ENCODE measurements at places on chromosomes 3 and 15. TPM values are rescaled to one million over a fixed set of nuclear protein-coding genes. Genes with fewer than 3 reads are reported as not detected.

GRCh38 chr3:12224181-12225147 is 64.4 kb upstream of the PPARG start:
- no peak overlapping the region for H3K27ac ChIP-seq
- H3K36me3 ChIP-seq, result no peaks in the 10 kb centered on the region
- H3K4me1 ChIP-seq, result no peaks in the 10 kb centered on the region
- no peak overlapping the region for H3K4me3 ChIP-seq
- peaks cover 10% of the 10 kb centered on the region for H3K27me3 ChIP-seq

GRCh38 chr3:108359011-108359410 is 62.7 kb downstream of the HHLA2 start:
- no peaks in the 10 kb centered on the region for H3K4me1 ChIP-seq
- no peaks in the 10 kb centered on the region for H3K36me3 ChIP-seq
- no peaks in the 10 kb centered on the region for H3K27me3 ChIP-seq
- H3K4me3 ChIP-seq, result no peak overlapping the region
- H3K27ac ChIP-seq, result no peak overlapping the region

- no peak overlapping the region for H3K4me3 ChIP-seq
Observed at GRCh38 chr3:32372213-32372490, 19.5 kb upstream of the CMTM7 start.

DNA sequence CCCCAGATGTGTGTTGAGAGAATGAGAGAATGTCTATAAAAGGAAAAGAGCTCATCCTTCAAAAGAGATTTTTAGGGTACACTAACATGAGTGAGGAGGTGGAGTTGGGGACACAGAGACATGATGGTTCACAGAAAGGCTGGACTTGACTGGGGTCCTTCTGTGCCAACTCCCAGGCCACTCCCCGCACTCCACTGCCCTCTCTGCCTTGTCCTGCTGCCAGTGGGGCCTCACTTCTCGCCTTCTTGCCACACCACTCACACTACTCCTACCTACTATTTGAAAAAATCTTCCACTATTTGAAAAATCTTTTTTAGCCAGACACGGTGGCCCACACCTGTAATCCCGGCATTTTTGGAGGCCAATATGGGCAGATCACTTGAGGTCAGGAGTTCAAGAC is 298.1 kb downstream of the EPHB1 start:
- no peaks in the 10 kb centered on the region for H3K4me1 ChIP-seq
- no peak overlapping the region for H3K4me3 ChIP-seq
- H3K27me3 ChIP-seq, result no peaks in the 10 kb centered on the region
- no peaks in the 10 kb centered on the region for H3K36me3 ChIP-seq
- no peak overlapping the region for H3K27ac ChIP-seq

- H3K27ac ChIP-seq, result no peak overlapping the region
- no peak overlapping the region for H3K4me3 ChIP-seq
- no peak for DNase-seq
- H3K36me3 ChIP-seq, result no peaks in the 10 kb centered on the region
- no peaks in the 10 kb centered on the region for H3K27me3 ChIP-seq
Observed at GRCh38 chr3:168455814-168456213, 360.1 kb upstream of the GOLIM4 start.

DNA sequence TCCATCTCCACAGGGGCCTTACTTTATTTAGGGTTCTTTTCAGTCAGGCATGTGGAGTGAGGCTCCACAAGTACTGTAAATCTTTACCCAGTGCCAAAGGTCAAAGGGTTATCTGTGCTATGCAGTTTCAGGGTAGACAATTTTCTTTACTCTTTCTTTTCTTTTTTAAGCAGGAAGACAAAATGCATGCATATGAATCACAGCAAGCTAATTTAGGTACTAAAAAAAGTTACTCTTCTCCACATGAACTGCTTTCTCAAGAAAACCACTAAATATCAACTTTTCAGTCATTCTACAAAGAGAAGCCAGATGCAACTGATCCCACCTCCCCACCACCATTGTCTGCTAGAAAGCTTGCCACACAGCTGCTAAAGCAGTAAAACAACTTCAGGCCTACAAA is 73.3 kb upstream of the PYGO1 start:
- peak; percentile 24 for DNase-seq
- H3K27me3 ChIP-seq, result no peaks in the 10 kb centered on the region
- H3K36me3 ChIP-seq, result no peaks in the 10 kb centered on the region

GRCh38 chr3:81545572-81545971 is 215.9 kb downstream of the GBE1 start:
- no peak for DNase-seq
- H3K27me3 ChIP-seq, result no peaks in the 10 kb centered on the region
- H3K36me3 ChIP-seq, result peaks cover 9% of the 10 kb centered on the region
- H3K4me1 ChIP-seq, result no peaks in the 10 kb centered on the region
- H3K27ac ChIP-seq, result no peak overlapping the region

- H3K4me1 ChIP-seq, result peaks cover 5% of the 10 kb centered on the region
- H3K27me3 ChIP-seq, result peaks cover 10% of the 10 kb centered on the region
- H3K36me3 ChIP-seq, result no peaks in the 10 kb centered on the region
- H3K4me3 ChIP-seq, result no peak overlapping the region
- DNase-seq, result no peak
- H3K27ac ChIP-seq, result no peak overlapping the region
Observed at GRCh38 chr3:124686028-124686670, 44.1 kb upstream of the UMPS start.

DNA sequence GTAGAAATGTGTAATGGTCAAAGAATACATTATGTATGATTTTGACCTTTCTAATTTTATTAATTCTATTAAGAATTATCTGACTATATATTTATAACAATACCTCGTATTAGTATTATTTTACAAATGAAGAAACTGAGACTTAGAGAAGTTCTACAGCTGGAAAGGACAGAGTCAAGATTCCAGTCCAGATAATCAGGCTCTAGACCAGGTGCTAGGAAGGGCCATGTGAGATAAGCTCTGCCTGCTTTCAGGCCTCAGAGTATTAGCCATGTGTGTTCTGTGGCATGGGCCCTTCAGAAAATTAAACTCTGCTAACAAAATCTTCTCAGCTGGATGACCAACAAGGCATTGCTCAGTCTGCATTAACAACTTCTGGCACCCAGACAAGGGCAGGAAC is 87.5 kb downstream of the CD200R1L start:
- no peak overlapping the region for H3K4me3 ChIP-seq
- no peaks in the 10 kb centered on the region for H3K27me3 ChIP-seq
- no peaks in the 10 kb centered on the region for H3K36me3 ChIP-seq
- no peak for DNase-seq

GRCh38 chr3:30347679-30348216 is 258.7 kb upstream of the TGFBR2 start:
- peaks cover 8% of the 10 kb centered on the region for H3K27me3 ChIP-seq
- no peaks in the 10 kb centered on the region for H3K36me3 ChIP-seq
- no peak overlapping the region for H3K4me3 ChIP-seq
- peaks cover 85% of the 10 kb centered on the region for H3K4me1 ChIP-seq
- DNase-seq, result peak; percentile 67

GRCh38 chr15:53869044-53869805 is 109.0 kb upstream of the UNC13C start:
- H3K27me3 ChIP-seq, result no peaks in the 10 kb centered on the region
- H3K27ac ChIP-seq, result no peak overlapping the region
- H3K4me1 ChIP-seq, result no peaks in the 10 kb centered on the region
- no peaks in the 10 kb centered on the region for H3K36me3 ChIP-seq
- no peak overlapping the region for H3K4me3 ChIP-seq

DNA sequence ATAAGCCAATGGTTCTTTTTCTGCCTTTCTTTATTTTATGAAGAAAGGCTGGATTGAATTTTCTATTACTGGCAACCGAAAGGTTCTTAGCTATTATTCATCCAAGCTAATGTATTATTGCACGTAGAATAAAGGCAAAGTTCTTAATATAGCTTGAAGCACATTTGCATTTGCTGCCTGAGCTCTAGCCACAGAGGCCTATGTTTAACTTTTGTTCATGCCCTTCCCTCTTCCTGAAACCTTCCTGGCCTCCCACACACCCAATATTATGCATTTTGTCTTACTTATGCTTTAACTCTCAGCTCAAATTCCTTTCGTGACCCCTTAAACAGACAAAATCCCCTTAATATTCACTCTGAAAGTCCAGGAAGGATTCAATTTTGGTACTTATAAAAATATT is 71.0 kb upstream of the ZNF280D start:
- H3K36me3 ChIP-seq, result no peaks in the 10 kb centered on the region
- no peak overlapping the region for H3K27ac ChIP-seq
- peaks cover 4% of the 10 kb centered on the region for H3K27me3 ChIP-seq
- H3K4me3 ChIP-seq, result no peak overlapping the region

- no peaks in the 10 kb centered on the region for H3K27me3 ChIP-seq
- H3K36me3 ChIP-seq, result peaks cover 28% of the 10 kb centered on the region
- DNase-seq, result no peak
- no peak overlapping the region for H3K27ac ChIP-seq
Observed at GRCh38 chr3:184172681-184173373, 1.8 kb upstream of the AP2M1 start.

- no peak overlapping the region for H3K4me3 ChIP-seq
- no peaks in the 10 kb centered on the region for H3K4me1 ChIP-seq
- H3K36me3 ChIP-seq, result no peaks in the 10 kb centered on the region
- DNase-seq, result no peak
- no peak overlapping the region for H3K27ac ChIP-seq
- H3K27me3 ChIP-seq, result peaks cover 6% of the 10 kb centered on the region
Observed at GRCh38 chr3:87975716-87976115, 83.1 kb downstream of the CGGBP1 start.

GRCh38 chr3:37892927-37893600 is 31.4 kb downstream of the CTDSPL start:
- H3K36me3 ChIP-seq, result no peaks in the 10 kb centered on the region
- no peaks in the 10 kb centered on the region for H3K4me1 ChIP-seq
- peaks cover 3% of the 10 kb centered on the region for H3K27me3 ChIP-seq
- no peak overlapping the region for H3K4me3 ChIP-seq
- H3K27ac ChIP-seq, result no peak overlapping the region
- DNase-seq, result no peak

GRCh38 chr3:59234884-59235633 is 185.2 kb upstream of the CFAP20DC start:
- no peak for DNase-seq
- H3K27me3 ChIP-seq, result peaks cover 7% of the 10 kb centered on the region
- H3K4me3 ChIP-seq, result no peak overlapping the region
- no peak overlapping the region for H3K27ac ChIP-seq
- peaks cover 14% of the 10 kb centered on the region for H3K4me1 ChIP-seq

DNA sequence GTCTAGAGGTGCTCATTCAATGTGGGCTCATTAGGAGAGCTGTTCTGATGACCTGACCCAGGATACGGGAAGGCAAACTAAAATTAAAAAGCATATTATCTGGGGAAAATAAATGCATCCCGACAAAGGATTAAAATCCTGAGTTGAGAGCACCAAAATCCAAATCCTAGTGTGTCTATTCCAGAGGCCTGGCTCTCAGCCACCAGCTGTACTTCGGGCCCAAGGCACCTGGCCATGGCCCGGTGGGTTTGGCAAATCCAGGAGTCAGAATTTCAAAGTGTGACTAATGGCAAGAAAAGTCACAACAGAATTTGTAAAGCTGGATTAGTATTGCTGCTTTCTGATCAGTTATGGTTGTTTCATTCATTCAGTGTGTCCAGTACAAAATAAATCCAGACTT is 2.6 kb upstream of the LYSMD4 start:
- peaks cover 3% of the 10 kb centered on the region for H3K36me3 ChIP-seq
- H3K27ac ChIP-seq, result no peak overlapping the region
- H3K4me1 ChIP-seq, result peaks cover 20% of the 10 kb centered on the region
- no peak overlapping the region for H3K4me3 ChIP-seq

DNA sequence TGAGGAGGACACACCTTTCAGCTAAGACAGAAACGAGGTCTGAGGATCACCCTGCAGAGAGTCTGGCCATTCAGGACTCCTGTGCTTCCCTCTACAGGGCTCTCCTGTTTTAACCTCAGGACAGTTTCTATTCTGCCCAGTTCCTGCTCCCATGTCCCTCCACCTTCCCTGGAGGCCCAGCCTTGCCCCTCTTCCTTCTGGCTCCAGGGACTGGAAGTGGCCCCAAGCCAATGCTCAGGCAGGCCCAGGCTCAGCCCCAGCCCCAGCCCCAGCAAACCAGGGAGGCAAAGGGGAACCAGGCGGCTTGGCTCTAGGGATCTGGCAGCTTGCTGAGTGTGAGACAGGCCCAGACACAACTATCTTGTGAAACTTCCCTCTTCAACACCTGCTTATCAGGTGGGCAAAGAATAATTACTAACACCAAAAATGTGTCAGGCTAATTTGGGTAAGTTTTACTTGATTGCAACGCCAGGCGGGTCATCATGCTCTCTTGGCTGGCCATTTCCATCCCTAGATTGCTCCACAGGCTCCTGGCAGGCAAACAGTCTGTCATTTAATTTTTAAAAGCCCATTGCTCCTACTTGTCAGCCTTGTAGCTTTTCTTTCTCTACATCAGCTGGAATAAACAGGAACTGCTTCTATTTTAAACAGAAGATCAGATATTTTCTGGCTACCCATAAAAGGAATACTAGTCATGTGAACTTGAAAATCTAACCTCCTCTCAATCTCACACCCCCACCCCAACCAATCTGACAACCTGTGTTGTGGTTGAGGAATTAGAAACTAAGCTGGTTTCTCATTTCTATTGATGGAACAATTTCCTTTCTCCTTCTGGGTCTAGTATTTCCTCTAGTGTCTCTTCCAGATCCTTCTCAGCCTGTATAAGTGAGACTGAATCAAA is 33.5 kb downstream of the UPK1B start:
- no peaks in the 10 kb centered on the region for H3K27me3 ChIP-seq
- no peak overlapping the region for H3K4me3 ChIP-seq
- peaks cover 20% of the 10 kb centered on the region for H3K36me3 ChIP-seq
- peak overlapping the region; percentile 29 for H3K27ac ChIP-seq

DNA sequence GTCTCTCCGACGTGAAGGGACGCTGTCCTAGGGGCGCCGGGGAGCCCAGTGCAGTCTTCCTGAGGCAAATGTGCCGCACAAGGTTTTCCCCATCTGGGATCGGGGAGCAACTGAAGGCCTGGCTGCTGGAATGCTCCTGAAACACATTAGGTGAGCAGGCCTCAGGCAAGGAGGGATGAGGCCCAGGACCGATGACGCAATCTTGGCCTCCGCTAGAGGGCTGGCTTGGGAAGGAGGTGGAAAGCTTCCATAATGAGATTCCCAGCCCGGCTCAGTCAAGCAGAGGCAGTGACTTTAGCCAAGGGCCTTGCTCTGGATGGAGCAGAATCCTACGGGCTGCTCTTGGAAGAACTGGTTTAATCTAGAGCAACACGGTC is 50.8 kb downstream of the CPN2 start:
- H3K27me3 ChIP-seq, result no peaks in the 10 kb centered on the region
- peaks cover 9% of the 10 kb centered on the region for H3K4me1 ChIP-seq
- no peak overlapping the region for H3K27ac ChIP-seq
- DNase-seq, result no peak
- no peak overlapping the region for H3K4me3 ChIP-seq

GRCh38 chr15:70196372-70197316 is 98.9 kb upstream of the TLE3 start:
- H3K27me3 ChIP-seq, result no peaks in the 10 kb centered on the region
- H3K36me3 ChIP-seq, result no peaks in the 10 kb centered on the region
- no peak overlapping the region for H3K4me3 ChIP-seq
- H3K27ac ChIP-seq, result no peak overlapping the region
- DNase-seq, result peak; percentile 71

GRCh38 chr3:2377281-2377680 is 278.6 kb downstream of the CNTN4 start:
- H3K4me3 ChIP-seq, result no peak overlapping the region
- no peaks in the 10 kb centered on the region for H3K4me1 ChIP-seq
- DNase-seq, result no peak
- H3K36me3 ChIP-seq, result no peaks in the 10 kb centered on the region
- no peaks in the 10 kb centered on the region for H3K27me3 ChIP-seq

Gene TMEM158
- total RNA-seq, result 0.09 TPM

Gene NPRL2
- 43.0 TPM for total RNA-seq

Gene WDR82
- total RNA-seq, result 113 TPM

Gene CKMT1B
- total RNA-seq, result not detected

Gene ECT2
- total RNA-seq, result 40.6 TPM

Gene TNIK
- total RNA-seq, result 34.2 TPM

Data from activated CD4-positive, alpha-beta T cell treated with anti-CD3 and anti-CD28 coated beads for 36 hours (primary cell).